GOT3 (cell line): ENCODE measurements at places on chromosomes 12 and 14.

GRCh38 chr14:50533806-50534205 is 1.4 kb upstream of the MAP4K5 start:
- DNase-seq = no peak

GRCh38 chr12:2492236-2492635 is 302.5 kb upstream of the FKBP4 start:
- no peak for DNase-seq

DNA sequence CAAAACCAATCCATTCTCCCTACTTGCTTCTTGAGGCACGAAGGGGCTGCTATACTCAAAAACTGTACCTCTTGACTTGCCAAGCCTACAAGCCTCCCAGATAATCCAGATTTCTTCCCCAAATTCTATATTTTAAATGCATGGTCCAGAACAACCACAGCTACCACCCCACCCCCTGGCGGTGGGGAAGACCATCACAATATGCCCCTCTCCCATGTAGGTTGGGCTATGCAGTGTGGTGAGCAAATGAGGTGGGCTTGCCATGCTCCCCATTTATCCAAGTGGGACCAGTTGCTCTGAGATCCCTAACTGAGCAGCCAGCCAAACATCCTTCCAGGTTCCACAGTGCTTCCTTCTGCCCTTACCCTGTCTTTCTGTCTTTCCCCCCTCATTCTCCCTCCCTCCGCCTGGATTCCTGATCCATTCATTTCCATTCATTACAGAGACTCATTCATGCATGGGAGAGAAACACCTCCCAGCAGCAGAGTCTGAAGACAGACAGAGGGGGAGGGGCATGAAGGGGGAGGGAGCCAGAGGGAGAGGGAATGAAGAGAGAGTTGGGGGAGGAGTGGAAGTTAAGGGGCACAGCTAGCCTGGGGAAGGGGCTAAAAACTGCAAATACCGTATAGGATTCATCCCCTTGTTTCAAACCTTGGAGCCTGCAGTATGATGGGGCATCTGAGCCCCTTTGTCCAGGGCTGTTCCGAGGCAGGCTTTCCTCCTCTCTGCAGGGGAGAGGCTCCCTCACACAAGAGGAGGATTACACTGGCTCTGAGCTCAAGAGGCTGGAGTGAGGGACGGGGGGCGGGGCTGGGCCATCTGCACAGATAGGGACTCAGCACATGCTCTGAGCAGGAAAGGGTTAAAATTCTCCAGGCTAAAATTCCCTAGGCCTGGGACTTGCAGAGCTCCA is 4.4 kb downstream of the ZNF219 start:
- DNase-seq = no peak

GRCh38 chr12:2461645-2462044 is 333.1 kb upstream of the FKBP4 start:
- DNase-seq = no peak

DNA sequence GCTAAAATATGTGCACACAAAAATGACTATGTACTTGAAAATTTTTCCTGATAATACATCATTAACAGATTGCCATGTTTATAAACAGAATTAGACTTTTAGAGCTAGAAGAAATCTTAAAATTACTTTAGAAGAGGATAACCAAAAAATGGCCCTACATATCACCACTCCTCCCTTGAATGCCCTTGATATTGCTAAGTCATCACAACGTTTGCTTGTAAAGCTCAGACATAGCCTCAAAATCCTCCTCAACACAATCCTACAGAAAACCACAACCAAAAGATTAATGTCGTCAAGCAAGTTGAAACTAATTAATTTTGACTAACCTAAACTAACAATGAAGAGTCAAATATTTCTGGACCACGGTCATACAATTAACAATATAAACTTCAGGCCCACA is 19.4 kb upstream of the NAA30 start:
- DNase-seq = no peak

DNA sequence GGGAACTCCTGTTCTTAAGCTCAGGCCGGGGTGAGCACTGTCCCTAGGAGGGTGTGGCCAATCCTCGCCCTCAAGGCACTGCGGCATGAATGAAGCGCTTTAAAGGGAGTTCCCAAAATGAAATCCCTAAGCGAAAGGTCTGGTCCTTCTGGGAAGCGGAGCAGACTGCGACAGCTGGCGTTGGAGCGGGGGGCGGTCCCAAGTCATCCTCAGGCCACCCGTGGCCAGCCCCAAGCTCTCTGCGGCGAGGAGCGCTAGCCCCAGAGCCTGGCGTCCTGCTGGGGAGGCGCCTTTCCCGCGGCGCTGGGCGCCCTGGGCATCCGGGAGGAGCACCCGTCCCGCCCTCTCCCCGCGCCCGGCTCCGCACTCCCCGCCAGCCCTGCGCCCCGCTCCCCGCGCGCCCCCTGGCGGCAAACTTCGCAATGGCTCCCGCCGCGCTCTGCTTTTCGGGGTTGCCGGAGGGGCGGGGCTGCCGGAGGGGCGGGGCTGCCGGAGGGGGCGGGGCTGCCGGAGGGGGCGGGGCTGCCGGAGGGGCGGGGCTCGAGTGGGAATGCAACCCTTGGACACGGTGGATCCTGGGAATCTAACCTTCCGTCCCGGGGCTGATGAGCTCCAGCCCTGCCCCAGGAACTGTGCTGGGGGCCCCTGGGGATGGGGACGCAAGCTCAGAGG is 25.4 kb downstream of the ZBTB42 start:
- DNase-seq = peak; percentile 20

GRCh38 chr12:109693653-109694600 is 19.7 kb upstream of the FAM222A start:
- DNase-seq = no peak

DNA sequence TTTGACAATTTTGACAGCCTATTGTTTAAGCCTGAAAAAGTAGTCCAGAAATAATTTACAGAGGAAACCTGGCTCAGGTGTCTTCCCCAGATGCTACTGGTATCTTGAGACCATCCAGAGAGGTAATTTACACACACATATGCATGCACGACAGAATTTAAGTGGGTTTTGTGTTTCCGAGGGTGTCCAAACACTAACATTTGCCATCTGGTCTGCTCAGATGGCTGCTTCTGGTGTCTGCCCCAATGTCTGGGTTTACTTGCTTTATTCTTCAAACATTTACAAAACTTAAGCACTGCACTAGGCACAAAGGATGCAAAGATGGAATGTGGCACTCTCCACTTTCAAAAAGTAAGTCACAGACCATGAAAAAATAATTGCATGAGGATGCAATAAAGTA is 226.6 kb upstream of the EGLN3 start:
- no peak for DNase-seq
